ENCODE measurements at places on chromosomes 5 and 9.

DNA sequence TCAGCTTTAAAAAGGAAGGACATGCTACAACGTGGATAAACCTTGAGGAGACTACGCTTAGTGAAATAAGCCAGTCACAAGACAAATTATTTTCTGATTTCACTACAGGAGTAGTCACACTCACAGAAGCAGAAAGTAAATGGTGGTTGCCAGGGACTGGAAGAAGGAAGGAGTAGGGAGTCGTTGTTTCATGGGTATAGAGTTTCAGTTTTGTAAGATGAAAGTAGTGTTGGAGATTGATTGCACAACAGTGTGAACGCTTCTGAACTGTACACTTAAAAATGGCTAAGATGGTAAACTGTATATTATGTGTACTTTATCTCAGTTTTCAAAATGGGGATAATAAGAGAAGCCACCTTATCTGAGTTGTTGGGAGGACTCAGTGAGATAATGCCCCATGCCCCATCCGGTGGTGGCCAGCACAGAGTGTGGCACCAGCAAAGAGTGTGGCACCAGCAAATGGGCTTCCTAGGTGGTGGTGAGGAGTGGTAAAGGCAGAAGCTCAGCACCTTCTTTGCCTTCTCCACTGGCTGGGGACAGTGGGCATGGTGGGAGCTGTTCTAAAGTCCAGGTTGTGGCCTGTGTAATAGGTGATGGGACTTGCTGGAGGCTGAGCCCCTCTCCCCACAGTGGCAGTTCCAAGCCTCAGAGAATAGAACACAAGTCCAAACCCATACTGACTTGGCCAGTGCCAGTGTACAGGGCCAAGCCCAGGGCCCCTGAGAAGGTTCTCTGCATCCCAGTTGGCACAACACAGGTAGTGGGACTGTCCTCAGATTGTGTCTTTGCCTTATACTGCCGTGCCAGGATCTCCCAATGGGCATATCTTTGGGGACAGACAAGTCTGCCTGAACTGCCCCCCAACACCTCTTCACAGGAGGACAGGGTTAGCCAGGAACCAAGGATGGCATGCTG lies 4.4 kb downstream of the SLC22A4 start:
- DNase-seq, result no peak

GRCh38 chr5:168434001-168434400 lies 52.3 kb upstream of the RARS1 start:
- peak; percentile 17 for DNase-seq

DNA sequence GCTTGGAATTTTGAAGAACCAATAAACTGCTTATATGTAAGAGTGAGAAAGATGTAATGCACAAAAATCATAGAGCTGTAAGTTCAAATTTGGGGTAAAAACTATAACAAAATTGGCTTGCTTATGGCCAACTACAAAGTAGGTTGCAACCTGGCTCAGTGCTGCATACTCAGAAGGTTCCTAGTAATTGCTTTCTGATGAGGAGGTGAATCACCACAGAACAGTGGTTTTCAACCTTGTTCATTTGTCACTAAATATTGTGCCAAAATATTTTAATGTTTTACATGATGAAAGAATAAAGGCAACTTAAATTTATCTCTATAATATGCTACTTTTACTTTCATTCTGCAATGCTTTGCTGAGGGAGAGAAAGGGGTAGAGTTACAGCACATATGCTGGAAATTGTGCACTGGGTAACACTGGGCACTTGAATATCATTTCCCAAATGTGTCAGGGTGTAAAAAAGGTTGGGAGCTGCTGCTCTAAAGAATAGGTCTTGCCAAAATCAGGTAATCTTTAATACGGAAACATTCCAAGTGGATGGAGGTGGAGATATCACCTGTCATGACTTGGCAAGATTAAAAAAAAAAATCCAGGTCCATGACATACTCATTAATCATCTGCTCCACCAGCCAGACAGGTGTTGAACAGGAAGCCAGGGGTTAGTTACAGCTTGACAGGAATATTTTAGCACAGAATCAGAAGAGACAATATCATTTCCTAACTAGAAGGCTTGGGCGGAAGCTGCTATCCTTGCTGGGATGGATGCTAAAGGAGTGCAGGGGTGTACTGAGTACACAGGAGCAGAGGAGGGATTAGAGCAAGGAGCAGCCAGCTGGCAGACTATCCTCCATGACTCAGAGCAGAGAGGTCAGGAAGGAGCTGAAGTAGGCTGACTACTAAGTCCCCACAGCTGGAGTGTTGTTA lies 34.6 kb upstream of the CCL21 start:
- no peak for DNase-seq

- no peak for DNase-seq
These were observed 49.0 kb upstream of the SUSD3 start for GRCh38 chr9:93009337-93010015.

DNA sequence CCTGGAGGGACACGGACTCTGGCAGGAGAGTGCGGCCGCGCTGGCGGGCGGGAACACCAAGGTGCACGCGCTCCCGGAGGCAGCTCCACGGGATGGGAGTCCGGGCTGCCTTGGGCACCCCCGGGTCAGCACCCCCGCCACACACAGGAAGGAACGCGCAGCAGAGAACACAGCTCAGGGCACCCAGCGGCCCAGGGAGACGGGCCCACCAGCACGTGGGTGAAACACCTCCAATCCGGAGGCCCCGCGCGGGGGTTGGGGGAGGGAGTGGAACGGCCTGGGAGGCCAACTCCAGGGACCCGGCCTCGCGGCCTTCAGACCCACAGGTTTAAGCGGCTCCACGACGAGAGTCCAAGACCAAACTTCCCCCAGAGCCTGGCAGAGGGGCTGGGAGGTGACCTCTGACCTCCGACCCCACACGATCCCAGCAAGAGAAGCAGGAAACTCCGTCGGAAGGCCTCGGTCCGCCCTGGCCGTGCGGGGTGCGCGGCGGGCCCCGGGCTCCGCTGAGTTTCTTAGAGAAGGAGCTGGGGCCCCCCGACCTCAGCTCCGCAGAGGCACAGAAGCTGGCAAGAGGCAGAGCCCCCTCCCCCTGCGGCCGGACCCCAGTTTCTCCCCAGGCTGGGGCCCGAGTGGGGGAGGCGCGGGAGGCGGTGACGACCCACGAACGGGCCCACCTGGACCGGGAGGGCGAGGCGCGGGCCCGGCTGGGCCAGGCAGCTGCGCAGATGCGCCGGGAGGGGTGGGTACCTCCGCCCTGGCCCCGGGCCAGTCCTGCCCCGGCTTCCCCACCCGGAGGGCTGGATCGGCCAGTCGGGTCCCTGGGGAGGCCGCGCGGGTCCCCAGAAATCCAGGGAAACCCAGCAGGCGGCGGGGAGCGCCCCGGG lies 851 bp downstream of the NACC2 start:
- peak; percentile 26 for DNase-seq

DNA sequence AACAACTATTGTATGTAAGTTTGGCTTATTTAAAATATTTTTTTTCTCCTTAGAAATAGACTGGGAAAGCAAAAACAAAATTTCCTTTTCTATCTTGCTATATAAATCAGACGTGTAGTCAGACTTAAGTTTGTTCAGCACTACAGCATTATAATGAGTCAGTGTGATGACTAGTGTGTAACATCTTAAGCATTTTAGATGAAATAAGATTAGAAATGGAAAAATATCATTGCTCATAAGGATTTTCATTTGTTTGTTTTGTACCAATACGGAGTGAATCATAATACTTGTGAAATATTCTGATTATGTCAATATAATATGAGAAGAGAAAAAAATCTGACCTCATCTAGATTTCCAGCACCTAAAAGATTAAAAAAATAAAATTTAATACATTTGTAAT lies 64.7 kb upstream of the RICTOR start:
- DNase-seq, result no peak

DNA sequence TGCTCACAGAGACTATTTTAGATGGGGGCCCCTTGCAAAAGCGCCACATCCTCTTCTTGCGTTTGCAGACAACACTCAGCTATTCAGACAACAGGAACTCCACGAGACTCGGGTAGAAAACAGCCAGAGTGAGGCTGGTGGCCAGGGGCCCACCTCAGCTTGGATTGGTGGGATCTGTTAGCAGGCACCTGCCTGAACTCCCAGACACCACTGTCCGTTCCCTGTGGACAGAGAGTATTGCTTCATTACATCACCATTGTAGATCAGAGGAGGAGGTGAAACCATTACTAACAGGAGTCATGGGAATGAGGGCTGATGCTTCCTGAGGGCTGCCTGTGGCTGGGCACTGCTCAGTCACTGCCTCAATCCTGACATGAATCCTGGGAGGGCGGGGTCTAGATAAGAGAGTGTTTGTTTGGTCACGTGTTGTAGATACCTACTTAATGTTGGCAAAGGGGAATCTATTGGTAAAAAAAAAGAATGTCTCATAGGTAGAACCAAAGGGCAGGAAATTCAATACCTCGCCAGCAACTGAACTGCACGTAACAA lies 4.4 kb upstream of the RAPGEF1 start:
- no peak for DNase-seq

GRCh38 chr9:137046088-137046787 lies at the start of gene NPDC1:
Gene NPDC1 (minus strand): TSS chr9:137046177. CDS start chr9:137045989, 188 bp downstream.
- DNase-seq, result peak; percentile 79

- DNase-seq, result no peak
These were observed 245.4 kb downstream of the PCSK5 start for GRCh38 chr9:76135902-76136301.

DNA sequence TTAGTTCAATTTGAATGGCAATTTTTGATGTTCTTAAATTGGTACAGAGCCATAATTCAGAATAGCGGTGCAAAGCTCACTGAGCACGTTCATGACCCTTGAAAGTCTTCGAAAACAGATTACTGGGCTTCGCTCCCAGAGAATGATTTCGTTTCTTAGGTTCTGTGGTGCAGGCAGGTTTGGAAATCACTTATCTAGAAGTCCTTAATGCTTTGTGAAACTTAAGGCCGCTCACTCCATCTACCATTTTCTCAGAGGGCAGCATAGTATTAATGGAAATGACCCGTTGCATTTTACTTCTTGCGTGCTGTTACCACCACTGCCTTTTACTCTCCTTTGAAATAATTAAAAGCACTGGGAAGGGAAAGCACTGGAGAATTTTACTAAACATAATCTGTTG lies 2.9 kb upstream of the MAT2B start:
- no peak for DNase-seq

GRCh38 chr9:15935661-15936305 lies 382.9 kb downstream of the CCDC171 start:
- DNase-seq, result no peak

DNA sequence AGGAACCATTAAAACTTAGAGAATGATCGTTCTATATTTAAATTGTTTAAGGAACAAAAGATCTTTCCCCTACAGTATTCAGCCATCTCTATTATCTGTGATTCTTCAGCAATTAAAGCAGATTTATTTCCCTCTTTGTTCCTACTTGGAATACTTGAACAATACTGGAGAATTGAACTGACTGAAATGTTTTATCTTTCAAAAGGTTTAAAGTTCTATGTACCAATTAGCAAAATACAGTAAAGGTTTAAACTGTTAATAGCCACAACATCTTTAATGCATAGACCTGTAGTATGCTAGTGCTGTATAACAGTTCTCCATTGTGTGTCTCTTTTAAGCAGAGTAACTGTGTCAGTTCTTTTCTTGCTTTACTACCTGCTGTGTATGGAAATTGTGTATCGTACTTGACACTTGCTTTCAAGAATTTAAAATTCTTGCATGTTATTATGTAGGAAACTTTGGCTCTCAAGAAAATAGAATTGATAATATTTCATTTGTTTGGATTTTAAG lies 54.0 kb downstream of the NDUFS4 start:
- DNase-seq, result peak; percentile 74

DNA sequence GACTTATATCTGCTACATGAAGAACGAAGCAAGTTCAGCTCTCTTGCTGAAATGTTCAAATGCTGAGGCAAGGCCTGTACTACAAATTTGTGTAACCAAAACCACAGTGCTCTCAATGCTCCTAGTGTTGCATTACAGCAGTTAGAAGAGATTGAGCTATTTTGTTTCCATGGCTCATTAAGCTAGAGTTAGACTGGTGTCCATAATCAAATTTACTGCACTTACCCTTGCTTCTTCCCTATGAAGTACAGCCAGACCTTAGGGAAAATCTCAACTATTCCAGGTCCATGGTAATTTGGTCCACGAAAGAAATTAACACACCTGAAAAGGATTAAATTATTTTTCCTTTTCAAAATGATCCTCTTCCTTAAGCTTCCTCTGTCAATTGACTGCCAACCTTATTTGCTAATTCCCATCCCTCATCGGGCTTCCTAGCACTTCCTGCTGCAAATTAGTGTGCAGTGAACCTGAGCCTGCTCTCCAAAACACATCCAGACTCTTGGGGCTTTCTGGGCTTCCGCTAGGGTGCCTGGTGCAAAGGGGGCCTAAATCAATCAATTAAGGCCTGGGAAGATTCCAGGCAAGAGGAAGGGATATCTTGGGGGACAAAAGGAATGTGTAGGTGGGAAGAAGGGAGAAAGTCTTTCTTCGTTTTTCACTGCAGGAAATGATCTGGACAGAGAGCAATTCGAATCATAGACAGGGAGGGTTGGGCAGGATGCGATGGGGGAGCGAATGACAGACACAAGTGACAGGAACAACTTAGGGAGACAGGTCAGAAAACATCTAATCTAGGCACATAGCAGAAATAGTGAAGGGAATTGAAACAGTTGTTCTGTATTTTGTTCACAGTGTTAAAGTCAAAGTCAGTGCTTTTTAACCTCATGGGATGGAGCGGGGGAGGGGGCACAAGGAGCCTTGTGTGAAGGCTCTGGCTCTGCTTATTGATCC lies 542.4 kb downstream of the RAB3C start:
- DNase-seq, result no peak

DNA sequence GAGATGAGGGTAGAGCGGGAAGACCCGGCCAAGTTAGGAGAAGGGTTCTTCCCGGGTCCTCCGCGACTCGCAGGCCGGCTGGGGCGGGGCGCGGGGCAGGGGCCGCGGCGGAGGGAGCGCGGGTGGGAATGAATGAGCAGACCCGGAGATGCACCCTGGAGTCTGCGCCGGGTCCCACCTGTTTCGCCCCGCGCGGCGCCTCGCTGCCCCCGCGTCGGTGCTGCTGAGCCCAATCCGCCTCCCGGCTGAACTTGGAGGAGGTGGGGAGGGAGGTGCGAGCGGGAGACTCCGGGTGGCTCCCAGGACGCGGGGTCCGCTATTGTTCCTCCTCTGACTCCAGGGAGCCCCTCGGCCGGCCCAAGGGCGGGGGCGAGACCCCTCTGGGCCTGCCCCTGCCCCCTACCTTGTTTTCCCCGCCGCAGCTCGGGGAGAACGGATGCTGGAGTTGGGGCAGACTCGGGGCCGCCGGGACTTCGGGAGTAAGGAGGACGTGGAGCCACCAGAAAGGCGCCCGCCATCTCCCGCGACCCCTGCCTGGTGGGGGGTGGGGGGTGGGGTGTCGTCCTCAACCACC lies 659 bp downstream of the RAI14 start:
- no peak for DNase-seq

- DNase-seq, result peak; percentile 27
These were observed 41.9 kb downstream of the BNC2 start for GRCh38 chr9:16828340-16829281.

DNA sequence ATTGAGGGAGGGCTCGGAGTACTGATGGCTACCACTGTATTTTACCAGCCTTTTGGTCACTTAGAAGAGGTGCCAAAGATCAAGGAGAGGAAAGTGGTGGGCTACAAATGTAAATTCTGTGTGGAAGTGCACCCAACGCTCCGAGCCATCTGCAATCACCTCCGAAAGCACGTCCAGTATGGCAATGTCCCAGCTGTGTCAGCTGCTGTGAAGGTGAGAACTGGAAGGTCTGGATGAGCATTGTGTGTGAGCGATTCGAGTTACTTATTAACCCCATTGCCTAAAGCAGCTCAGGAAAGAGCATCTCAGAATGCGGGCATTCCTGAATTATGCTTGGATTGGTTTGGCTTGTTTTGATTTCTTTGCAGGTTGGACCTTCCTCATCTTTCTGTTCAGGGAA lies 67.5 kb downstream of the ZNF462 start:
- DNase-seq, result no peak

Data from HAP-1 (cell line).